T-cell (primary cell): ENCODE measurements at places on chromosomes 5 and 9.

GRCh38 chr5:99191206-99191745 lies 262.5 kb upstream of the CHD1 start:
- DNase-seq = no peak

DNA sequence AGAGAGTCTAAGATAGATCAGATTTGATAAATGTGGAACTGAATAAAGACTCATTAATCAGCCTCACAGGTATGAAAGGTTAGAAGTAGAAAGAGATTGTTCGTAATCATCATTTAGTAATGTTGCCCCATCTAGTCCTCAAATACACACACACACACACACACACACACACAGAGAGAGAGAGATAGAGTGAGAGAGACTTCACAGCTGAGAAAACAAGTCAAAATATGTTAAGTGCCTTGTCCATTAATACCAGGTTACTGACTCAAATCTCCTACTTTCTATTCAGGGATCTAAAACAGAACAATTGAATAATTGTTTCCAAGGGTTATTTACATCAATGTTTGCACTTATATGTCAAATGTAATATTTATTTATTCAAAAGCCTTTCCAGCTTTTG lies 284.6 kb downstream of the MRPS30 start:
- DNase-seq = no peak

DNA sequence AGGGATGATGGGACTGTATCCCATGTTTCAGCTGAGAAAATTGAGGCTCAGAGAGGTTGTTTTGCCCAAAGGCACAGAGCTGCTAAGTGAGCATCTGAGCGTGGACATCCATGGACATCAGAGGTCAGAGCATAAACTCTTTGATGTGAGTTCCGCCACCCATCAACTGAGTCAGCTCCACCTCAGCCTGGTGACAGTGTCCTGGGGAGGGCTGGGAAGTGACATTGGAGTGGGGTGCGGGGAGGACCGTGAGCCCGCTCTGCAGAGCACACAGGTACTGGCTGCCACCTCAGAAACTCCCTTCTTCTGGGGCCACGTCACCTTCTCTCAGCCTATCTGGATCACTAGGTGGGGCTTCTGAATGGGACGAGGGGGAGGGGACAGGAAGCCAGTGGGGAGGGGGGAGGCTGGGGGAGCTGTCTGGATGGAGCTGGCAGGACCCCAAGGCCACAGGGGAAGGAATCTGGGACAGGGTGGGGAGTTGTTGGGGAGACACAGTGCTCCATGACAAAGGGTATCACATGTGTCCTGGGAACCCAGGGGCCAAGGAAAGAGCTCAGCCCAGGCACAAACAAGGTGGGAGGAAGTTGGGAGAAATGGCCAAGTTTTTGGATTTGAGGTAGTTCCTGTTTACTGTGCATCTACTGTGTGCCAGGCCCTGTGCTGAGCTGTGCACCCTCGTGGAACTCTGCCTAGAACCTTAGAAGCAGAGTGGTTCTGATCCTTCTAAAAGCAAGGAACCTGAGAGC lies 2.5 kb downstream of the LAMC3 start:
- DNase-seq = no peak

GRCh38 chr5:10699281-10699874 lies 61.7 kb downstream of the DAP start:
- DNase-seq = no peak

GRCh38 chr9:12095931-12096330 lies 597.3 kb upstream of the TYRP1 start:
- DNase-seq = no peak

DNA sequence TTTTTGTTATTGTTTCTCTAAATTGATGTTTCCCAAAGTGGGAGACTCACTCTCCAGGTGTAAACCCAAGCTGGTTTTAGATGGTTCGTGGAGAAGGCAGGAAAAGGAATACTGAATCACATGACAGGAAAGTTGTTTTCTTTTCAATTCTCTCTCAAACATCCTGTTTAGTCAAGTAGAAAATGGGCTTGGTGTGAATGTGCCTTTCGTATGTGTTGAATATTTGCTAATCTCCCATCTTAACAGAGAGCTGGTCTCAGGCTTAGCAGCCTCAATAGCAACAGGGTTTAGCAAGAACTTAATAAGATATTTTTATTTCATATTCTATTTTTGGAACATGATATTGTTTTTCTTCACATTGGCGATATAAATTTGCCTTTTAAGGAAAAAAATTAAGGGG lies 119.7 kb downstream of the INSYN2B start:
- DNase-seq = no peak

- DNase-seq = no peak
Observed at GRCh38 chr5:8393240-8393639, 524.3 kb downstream of the MTRR start.

DNA sequence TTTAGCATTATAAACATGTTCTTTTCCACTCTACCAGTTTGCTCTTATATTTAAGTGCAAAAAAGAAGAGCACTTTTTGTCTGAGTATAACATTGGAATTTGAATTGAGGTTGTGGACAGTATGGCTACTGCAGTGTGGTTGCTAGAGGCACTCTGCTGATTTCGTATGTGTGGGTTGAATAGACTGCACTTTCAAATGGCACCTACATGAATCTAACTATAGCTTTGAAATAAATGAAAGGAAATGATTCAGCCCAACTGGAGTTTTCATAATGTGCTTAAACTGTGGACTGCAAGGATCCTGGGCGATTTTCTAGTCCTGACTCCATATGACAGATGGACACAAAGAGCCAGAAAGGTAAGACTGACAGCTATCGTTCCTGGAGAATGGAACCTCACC lies 657.6 kb upstream of the RIOK2 start:
- DNase-seq = no peak

- DNase-seq = no peak
Observed at GRCh38 chr9:137026828-137027227, 1.2 kb downstream of the ABCA2 start.

GRCh38 chr9:16139774-16140173 lies 586.9 kb downstream of the CCDC171 start:
- no peak for DNase-seq

DNA sequence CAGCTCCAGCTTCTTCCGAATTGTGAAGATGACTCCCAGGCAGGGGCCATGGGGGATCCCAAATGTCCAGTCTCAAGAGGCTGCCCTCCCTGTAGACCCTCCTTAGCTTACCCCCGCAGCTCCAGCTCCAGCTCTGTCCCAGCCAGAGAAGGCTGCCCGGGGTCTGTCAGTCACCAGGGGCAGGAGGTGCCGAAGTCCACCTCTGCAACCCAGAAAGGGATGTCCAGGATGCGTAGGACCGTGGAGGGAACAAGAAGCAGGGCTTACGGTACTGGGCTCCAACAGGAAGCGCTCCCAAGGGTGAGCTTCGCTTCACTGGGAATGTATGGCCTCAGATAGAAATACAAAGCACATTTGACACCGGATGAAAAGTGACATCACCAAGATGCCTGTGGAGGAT lies 6.0 kb downstream of the IPPK start:
- no peak for DNase-seq

DNA sequence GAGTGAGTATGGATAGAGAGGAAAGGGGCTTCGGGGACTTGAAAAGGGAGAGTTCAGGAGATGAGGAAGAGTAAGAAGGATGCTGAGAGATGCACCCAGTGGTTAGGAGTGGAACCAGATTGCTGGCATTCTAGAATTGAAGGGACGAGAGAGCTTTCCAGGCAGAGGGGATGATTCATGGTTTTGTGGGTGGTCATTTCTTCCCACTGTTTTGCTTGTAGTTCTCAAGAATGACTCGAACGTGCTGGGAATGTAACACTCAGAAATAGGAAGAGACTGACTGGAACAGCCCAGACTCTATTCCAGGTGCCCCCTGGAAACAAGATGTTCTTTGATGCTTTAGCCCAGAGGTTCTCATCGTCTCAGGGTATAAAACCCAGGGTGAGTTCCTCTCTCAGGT lies 294.2 kb downstream of the ICE1 start:
- DNase-seq = no peak

GRCh38 chr9:129822898-129823541 lies 916 bp downstream of the TOR1A start:
- no peak for DNase-seq

DNA sequence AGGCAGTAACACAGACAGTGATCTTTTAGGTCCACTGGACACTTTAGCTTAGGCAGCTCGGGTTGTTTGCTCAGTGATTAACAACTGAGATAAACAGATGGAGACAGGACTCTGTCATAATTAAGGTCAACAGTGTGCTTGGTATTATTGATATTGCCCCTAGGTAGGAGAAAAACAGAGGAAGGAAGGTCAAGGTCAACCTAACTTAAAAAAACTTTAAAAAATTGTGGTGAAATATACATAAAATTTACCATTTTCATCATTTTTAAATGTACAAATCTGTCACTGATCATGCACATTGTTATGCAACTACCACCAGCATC lies 2.1 kb upstream of the HSPA4 start:
- no peak for DNase-seq

- DNase-seq = no peak
Observed at GRCh38 chr9:104586496-104587180, 12.6 kb downstream of the OR13C5 start.

DNA sequence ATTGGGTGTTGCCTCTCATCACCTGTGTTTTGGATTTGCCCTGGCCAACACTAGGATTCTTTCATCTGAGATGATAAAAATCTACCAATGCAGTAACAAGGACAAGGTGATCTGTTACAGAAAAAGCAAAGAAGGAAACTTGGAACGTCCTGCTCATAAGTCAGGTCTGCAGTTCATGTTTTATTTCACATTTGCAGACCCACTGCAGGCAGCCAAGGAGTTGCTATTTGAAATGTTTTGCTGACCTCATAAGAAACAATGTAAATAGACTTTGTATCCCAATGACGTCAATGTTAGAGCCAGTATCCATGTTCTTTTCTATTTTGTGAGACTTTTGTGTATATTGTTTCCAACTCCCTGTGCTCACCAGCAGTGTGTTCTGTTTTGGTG lies 312.9 kb downstream of the DEPDC1B start:
- DNase-seq = no peak

DNA sequence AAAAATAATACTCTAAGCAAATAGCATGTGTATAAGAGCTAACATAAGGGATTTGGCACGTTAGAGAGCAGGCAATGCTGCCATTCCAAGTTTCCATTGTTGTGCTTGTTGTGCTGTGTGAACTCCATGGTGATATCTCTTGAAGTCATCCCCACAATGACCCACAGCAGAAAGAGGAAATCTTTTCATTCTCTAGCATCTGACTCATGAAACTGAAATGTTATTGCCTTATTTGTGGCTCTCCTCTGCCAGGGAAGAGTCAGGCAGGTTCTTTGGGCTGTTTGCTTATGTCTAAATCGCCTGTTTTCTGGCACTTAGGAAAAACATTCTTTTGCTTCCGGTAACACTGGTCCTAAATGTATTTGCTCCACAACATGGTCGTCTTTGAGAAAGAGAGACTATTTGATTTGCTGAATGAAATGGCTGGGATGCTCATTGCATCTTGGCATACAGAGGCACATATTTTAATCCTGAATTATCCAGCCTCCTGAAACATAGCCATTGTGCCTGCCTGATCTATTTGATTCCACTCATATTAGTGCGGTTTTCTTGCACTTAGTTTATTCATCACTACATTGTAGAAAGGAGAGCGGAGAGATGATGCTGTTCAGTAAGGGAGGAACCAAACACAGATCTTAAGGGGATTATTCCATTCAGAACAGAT lies 188.8 kb downstream of the CSNK1G3 start:
- no peak for DNase-seq
